ENCODE measurements at places on chromosomes 3 and 15.
A peak's percentile ranks its signal among the peaks of the same experiment; 100 is the strongest.

- no peak for DNase-seq
Measured at GRCh38 chr3:131694376-131694775, 191.6 kb upstream of the MRPL3 start.

DNA sequence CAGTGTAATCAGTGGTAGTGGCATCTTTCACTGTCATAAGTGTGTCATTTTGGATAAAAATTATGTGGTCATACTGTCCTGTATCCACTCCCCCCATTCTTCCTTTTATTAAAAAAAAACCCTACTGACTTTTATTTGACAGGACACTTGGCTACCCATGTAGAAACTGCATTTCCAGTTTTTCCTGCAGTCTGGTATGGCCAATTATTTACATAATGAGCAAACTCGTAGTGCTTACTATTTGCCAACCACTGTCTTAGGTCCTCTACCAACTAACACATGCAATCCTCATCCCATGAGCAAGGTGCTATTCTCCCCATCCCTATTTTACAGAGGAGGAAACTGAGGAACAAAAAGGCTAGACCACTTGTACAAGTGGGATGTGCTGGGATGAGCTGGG is 129.1 kb downstream of the MECOM start:
- no peak for DNase-seq

DNA sequence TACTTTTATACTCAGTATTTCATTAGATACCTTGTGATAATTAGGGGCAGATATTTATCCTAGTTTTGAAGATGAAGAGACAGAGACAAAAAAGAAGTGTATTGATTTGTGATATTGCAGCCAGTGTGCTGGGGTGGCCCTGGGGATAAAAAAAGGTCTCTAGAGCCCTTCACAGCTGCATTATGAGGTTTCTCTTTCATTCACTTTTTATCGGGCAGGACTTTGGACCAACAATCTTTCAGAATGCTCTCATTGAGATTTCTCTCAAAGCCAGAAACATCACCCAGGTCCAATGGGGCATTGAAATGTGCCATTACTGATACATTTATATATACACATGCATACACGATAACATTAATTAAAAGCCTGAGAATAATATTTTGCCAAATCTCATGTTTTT is 20.5 kb upstream of the SELENOT start:
- DNase-seq = no peak

- no peak for DNase-seq
Measured at GRCh38 chr15:71212146-71212545, 96.9 kb downstream of the THSD4 start.

DNA sequence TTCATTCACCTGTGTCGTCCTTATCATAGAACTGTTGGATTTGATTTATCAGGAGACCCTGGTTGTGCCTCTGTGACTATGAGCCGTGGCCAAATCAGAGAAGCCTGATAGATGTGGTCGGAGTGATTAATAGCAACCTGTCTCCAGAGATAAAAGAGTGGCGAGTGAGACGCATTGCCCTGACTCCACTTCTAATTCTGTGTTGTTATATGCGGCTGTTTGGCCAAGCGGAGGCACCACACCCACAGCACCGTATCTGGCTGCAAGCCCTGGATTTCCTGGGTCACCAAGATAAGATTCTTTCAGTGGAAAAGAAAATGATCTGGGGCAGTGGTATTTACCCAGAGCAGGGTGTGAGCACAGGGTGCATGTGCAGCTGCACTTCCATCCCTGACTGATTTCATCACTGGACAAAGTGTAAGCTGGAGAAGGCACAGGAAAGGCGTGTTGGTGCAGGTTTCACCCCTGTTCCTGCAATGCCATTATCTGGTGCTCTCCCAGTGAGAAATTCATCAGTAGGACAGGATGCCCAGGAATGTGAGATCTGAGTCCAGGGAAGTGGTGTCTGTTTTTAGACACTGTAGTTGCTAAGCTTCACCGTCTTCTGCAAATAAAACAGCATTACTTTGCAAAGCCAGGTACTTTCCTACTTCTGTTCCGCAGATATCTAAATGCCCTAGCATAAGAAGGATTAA is 84.6 kb downstream of the CD47 start:
- no peak for DNase-seq

DNA sequence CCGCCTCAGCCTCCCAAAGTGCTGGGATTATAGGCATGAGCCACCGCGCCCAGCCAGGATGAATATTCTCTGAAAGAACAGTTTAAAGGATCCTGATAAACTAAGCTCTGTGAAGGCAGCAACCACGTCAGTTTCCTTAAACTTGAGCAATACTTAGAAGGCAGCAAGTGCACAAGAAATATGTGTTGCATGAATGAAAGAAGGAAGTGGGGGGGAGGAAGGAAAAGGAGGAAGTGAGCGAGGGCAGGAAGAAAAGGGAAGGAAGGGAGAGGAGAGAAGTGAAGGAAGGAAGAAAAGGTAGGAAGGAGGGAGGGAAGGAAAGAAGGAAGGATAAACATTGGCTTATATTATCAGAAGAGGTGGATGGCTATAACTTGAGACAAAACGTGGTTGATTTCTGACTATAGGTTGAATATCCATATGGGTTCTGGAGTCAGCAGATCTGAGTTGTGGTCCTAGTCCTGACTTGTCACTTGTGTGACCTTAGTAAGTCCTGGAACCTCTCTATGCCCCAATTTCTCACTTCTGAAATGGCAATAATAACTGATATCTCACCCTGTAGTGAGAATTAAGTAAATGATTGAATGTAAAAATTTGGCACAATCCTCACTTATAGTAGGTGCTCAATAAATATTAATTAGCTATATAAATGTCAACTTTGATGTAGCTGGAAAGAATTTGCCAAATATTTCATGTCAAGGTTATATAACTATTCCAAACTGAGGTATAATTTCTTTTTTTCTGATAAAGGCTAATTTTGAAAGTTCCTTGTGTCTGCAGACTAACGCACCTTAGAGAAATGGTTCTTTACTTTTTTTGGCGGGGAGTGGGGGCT is 12.0 kb upstream of the SEMA4B start:
- DNase-seq = no peak

DNA sequence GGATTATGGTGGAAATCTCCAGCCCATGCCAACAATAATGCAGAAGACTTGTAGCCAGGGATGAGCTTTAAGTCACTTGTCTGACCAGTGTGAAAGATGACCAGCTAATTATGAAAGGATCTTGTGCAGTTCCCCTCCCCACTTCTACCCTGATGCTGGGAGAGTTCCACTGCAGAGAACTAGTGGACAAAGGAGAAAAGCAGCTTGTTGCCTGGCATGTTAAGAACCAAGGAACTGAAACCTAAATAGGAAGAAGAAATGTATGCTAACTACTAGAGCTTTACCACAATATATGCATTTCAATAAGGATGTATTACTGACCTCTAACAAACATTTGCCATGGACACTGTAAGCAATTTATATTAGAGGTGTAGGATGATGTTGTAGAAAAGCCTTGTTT is 52.2 kb upstream of the CSTA start:
- no peak for DNase-seq

GRCh38 chr3:42635111-42635510 is 18.4 kb upstream of the ZBTB47 start:
- DNase-seq = no peak

- DNase-seq = peak; percentile 76
Measured at GRCh38 chr3:167814441-167814951, 79.0 kb downstream of the SERPINI1 start.

Data from hypothalamus (tissue), 51 donors.